A549 treated with Mapracorat at 1 μM for 4 hours (cell line): ENCODE measurements at places on chromosomes 1 and 21. TPM values are rescaled to one million over a fixed set of nuclear protein-coding genes. Genes with fewer than 3 reads are reported as not detected.

SYNC gene
- total RNA-seq = 10.7 to 15.2 TPM (median 14.5 TPM) in 5 replicates

IGFN1 gene
- 0.41 to 0.71 TPM (median 0.56 TPM) in 5 replicates for total RNA-seq

NES gene
- 0.98 to 1.4 TPM (median 1.2 TPM) in 5 replicates for total RNA-seq

ELAPOR1 gene
- total RNA-seq = 0.34 to 0.63 TPM (median 0.55 TPM) in 5 replicates

PRPF38B gene
- total RNA-seq = 19.5 to 22.0 TPM (median 21.6 TPM) in 5 replicates

TFF3 gene
- total RNA-seq = not detected in 5 replicates

AMY1C gene
- total RNA-seq = not detected in 5 replicates

B3GALT6 gene
- 9.8 to 19.7 TPM (median 18.1 TPM) in 5 replicates for total RNA-seq

C1orf94 gene
- not detected in 5 replicates for total RNA-seq

GNG4 gene
- 11.8 to 14.5 TPM (median 13.7 TPM) in 5 replicates for total RNA-seq

TCEA3 gene
- 0.46 to 0.64 TPM (median 0.48 TPM) in 5 replicates for total RNA-seq

RNU1-1 gene
- not detected in 5 replicates for total RNA-seq

EPHA10 gene
- 0.76 to 1.2 TPM (median 1.1 TPM) in 5 replicates for total RNA-seq

KCNQ4 gene
- 0.20 to 0.34 TPM (median 0.26 TPM) in 5 replicates for total RNA-seq

PLD5 gene
- total RNA-seq = 1.5 to 2.7 TPM (median 2.0 TPM) in 5 replicates

CTPS1 gene
- total RNA-seq = 86.4 to 112 TPM (median 90.7 TPM) in 5 replicates

KCNA2 gene
- total RNA-seq = 0.02 to 0.10 TPM in 2 of 5 replicates, not detected in the others

CYYR1 gene
- total RNA-seq = not detected in 5 replicates

EFCAB7 gene
- total RNA-seq = 2.1 to 2.7 TPM (median 2.3 TPM) in 5 replicates

RIPK4 gene
- total RNA-seq = 14.7 to 21.0 TPM (median 17.9 TPM) in 5 replicates

SPRR1A gene
- total RNA-seq = not detected in 5 replicates

WNT2B gene
- total RNA-seq = 0.12 to 0.28 TPM (median 0.23 TPM) in 5 replicates

CLK2 gene
- total RNA-seq = 20.9 to 32.8 TPM (median 24.4 TPM) in 5 replicates

GNAT2 gene
- total RNA-seq = 0.13 to 0.17 TPM (median 0.17 TPM) in 3 of 5 replicates, not detected in the others

SPTA1 gene
- not detected in 5 replicates for total RNA-seq

OR13G1 gene
- not detected in 5 replicates for total RNA-seq

CDCA8 gene
- total RNA-seq = 46.5 to 50.2 TPM (median 48.0 TPM) in 5 replicates

LCE3D gene
- total RNA-seq = 1.7 to 2.7 TPM (median 2.3 TPM) in 5 replicates

FMO5 gene
- total RNA-seq = 0.10 to 0.45 TPM (median 0.20 TPM) in 5 replicates

HPCA gene
- total RNA-seq = 0.21 to 0.53 TPM (median 0.51 TPM) in 4 of 5 replicates, not detected in the other

IGSF3 gene
- total RNA-seq = 14.6 to 19.7 TPM (median 18.2 TPM) in 5 replicates

FALEC gene
- total RNA-seq = 0.29 TPM in 1 of 5 replicates, not detected in the others

LCE2C gene
- not detected in 5 replicates for total RNA-seq
